ENCODE measurements at places on chromosomes 5 and 9.

DNA sequence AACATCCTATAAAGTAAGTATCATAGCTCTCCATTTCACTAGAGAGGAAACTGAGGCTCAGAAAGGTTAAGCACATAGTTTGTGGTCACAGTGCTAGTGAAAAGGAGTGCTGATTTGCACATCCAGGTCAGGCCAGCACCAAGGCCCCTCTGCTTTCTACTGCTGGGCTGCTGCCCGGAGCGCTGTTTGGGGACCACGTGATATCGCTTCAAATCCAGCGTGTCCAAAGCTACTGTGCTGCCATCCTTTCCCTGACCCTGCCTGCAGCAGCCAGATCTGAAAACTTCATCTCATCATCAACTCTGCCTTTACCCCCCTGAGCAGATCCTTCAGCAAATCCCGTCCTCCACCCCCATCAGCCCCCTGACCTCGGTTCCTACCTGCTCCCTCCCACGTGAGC is 40.7 kb upstream of the AKNA start:
- peak; percentile 33 for DNase-seq

DNA sequence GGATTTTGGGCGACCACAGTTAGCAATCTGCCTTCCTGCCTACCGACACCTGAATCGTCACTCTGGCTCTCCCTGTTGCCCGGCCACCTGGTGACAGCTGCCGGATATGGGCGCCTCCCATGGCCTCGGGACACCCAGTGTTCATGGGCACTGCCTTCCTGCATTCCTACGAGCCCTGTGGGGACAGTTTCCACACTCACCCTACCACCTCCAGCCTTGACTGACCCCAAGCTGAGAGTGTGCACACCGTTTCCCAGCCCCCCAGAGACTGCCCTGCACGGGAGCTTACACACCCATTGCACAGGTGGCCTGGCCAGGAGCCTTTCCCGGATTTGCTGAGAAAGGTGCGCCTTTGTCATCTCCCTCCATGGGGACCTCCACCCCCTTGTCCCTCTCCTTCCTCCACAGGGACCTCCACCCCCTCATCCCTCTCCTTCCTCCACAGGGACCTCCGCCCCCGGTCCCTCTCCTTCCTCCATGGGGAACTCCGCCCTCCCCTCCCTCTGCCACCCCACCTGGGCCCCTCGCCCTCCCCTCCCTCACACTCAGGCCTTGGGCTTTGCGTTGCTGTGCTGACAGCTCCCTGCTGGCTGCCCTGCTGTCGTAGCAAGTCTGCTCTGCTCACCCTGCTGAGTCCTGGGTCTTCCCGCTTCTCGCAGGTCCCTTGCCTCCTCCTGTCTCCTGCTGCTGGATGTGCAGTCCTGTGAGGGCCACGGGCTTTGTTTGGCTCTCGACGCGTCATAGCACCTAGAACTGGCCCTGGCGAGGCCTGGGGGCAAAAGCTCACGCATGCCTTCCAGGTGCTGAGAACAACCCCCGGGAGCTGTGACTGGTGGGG is 48.4 kb downstream of the MRPL36 start:
- peak; percentile 59 for DNase-seq

GRCh38 chr9:134390537-134390936 is 64.3 kb downstream of the RXRA start:
- DNase-seq: no peak

DNA sequence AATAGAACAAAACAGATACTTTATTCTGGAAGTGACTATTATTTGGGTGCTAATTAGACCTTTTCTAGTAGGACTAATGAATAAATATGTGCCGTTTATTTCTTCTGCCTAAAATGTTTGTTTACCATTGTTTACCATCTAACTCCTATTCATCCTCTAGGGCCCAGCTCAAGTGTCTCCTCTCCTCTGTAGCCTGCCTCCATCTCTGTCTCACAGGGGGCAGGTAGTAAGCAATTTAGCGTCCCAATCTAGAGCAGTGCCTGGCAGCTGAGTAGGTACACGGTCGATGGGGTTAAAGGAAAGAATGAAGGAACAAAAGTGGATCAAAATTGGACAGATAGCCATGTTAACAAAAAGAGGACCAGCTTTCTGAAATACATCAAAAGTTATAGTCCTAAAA is 230.9 kb downstream of the SLF1 start:
- no peak for DNase-seq

GRCh38 chr5:101338226-101338625 is 435.1 kb upstream of the ST8SIA4 start:
- DNase-seq: no peak

GRCh38 chr5:132181011-132181629 is 46.5 kb downstream of the P4HA2 start:
- no peak for DNase-seq

DNA sequence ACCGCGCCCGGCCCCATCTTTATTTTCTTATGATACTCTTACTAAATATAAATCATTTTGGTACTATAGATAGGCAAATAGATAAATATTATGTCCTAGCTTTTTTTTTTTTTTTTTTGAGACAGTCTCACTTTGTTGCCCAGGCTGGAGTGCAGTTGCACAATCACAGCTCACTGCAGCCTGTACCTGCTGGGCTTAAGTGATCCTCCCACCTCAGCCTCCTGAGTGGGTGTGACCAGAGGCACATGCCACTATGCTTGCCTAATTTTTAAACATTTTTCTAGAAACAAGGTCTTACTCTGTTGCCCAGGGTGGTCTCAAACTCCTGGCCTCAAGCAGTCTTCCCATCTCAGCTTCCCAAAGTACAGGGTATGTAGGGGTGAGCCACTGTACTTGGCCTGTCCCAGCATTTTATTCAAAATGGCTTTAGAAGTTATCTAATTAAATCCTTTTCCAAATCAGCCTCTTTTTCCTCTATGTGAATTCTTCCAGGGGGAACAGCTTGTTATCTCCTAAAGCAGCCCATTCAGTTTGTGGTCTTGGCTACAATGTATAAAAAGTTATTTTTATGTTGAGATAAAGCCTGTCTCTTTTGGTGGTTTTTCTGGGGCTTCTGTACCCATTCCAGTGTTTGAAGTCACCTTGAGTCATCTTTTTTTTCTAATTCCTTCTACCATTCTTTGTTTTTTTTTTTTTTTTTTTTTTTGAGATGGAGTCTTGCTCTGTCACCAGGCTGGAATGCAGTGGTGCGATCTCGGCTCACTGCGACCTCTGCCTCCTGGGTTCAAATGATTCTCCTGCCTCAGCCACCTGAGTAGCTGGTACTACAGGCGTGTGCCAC is 12.1 kb downstream of the MELK start:
- no peak for DNase-seq

- no peak for DNase-seq
Observed at GRCh38 chr5:173670130-173670651, 53.7 kb upstream of the BOD1 start.

- DNase-seq: peak; percentile 60
Observed at GRCh38 chr9:136087741-136088480, 7.2 kb downstream of the NACC2 start.

DNA sequence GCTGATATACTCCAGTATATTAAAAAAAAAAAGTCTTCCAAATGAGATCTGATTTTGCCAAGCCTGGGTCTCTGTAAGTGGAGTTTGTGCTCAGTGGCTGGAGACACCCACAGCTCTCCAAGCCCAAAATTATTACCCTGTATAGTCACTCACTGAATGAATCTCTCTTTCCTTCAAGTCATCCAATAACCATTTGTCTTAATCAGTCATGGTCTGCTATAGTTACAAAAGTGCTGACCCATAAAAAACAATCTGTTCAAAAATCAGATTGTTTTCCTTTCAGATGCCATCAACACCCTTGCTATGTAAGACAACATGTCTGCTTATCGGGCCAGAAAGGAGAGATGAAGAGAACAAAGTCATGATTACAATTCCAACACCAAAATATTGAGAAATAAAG is 159.4 kb upstream of the FST start:
- DNase-seq: no peak

DNA sequence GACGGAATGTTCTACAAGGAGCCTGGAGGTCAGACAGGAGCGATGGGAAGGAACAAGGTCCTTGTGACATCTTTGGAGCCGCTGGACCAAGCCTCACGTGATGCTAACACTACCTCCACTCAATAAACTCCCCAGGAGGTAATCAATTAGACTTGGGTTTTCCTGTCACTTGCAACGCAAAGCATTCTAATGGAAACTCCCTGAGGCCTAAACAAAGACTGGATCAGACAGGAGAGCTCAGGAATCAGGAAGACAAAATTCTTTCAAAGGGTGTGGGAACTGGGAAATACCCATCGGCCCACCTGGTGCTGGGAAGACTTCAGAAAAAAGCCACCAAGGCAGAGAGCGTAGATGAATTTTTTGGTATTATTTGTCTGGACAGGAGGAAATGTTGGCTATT is 22.3 kb upstream of the UNC5A start:
- DNase-seq: no peak

- no peak for DNase-seq
Observed at GRCh38 chr5:153425914-153426313, 64.6 kb upstream of the GRIA1 start.

DNA sequence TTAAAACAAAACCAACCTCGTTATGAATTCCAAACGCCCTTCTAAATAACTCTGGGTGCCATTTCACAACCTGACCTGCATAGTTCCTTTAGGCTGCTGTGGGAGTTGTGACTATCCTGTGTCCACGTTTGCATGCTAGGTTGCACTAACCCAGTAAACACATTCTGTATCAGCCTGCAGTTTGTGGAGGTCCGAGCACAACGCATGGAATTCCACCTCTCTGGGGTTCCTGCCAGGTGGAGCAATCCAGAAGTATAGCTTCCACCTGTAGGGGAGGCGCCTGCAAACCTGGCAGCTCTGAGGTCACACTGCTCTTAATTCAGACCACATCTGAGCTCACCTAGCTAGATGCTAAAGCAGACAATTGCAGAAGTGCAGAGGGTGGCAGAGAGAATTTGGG is 57.2 kb downstream of the MARCHF3 start:
- no peak for DNase-seq

DNA sequence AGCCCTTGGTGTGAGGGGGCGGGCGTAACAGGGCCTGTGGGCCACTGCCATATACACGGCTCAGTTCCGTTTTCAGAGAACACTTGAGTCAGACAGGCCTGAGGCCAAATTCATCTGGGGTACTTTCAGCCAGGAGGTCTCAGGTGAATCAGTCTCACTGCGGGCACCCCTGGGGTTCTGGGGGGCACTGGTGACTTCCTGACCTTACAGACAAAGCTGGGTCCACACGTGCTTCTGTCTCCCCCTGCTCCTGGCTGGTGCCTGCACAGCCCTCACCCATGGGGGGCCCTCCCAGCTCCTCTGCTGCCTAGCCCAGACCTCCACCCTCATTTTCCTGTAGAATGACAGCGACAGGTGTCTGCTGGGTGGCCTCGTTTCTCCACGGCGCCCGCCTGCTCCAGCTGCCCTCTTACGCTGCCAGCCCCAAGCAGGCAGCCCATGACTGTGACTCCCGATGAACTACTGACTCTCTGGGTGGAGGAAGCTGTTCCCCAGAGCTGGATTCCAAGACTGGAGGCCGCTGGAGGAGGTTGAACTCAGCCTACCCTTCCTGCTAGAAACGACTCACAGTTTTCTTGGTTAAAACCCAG is 374.1 kb upstream of the IRX4 start:
- DNase-seq: peak; percentile 38

- DNase-seq: no peak
Observed at GRCh38 chr5:141780240-141780951, 97.8 kb downstream of the PCDH1 start.
